ENCODE measurements at places on chromosomes 7 and 10.
A peak's percentile ranks its signal among the peaks of the same experiment; 100 is the strongest.

GRCh38 chr10:15439341-15439842 is 68.3 kb upstream of the FAM171A1 start:
- DNase-seq = peak; percentile 44

- peak; percentile 83 for DNase-seq
Measured at GRCh38 chr10:101031796-101032636, 982 bp downstream of the SFXN3 start.

DNA sequence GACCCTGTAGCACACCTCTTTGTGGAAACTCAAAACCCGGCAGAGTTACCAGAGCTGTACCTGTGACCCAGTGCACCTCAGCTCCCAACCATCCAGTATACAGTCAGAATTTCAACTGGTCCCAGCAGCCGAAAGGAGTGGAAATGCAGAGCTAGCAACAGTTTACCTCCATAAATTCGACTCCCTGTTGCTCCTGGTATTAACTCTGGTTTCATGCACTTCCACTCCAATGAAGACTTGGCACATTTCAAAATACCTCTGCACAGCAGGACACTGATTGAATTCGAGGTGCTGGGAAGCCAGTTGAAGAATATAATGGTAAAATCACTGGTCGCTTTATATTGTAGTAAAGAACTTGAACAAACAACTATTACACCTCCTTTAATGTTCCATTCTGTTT is 17.9 kb upstream of the TIAL1 start:
- DNase-seq = no peak

DNA sequence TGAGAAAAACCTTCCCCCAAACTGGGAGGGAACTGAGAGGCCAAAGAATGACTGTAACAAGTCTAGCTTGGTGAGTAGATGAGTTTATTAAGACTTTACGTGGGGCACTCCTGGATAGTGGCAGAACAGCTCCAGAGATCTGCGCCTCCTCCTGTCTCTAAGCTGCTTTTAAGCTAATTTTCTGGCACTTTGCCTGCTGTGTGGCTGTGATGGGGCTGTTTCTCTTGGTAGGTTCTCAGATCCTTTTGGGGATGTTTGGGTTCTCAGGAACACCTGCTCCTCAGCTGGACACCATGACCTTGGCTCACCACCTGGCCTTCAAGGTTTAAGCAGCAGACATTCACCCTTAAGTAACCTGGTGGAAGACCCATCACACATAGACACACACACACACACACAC is 68.3 kb downstream of the AKR1E2 start:
- no peak for DNase-seq

DNA sequence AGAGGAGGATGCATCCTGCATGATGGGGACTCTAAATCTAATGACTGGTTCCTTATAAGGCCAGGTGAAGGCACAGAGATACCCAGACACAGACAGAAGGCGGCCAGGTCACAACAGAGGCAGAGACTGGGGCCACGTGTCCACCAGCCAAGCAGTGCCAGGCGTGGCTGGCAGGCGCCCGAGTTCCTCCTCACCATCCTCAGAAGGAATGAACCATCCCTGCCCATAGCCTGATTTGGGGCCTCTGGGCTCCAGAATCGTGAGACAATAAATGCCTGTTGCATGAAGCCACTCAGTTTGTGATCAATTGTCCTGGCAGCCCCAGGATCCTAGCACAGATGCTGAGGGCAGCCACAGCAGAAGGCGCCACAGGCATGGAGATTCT is 69.0 kb upstream of the TNRC18 start:
- no peak for DNase-seq

GRCh38 chr7:36037121-36037662 is 115.9 kb upstream of the EEPD1 start:
- DNase-seq = no peak

- DNase-seq = no peak
Measured at GRCh38 chr7:90755041-90755440, 158.9 kb downstream of the CDK14 start.

DNA sequence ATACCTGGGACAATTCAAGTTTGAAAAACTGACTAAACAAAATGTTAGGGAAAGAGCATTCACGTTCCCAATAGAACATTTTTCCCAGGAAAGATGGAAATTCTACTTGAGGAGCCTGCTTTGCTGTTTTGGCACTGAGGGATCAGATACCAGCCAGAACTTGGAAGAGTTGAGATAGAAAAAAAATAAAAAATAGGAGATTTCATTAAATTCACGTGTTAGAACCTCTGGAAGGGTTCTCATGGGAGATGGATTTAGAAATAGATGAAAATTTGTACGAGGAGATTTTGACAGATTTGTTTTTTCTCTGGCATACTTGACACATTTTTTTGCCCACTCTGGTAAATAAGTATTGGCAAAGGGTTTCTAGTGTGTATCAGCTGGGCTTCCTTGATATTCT is 63.7 kb downstream of the CELF2 start:
- DNase-seq = no peak

GRCh38 chr10:24603333-24603732 is 120.4 kb downstream of the ARHGAP21 start:
- DNase-seq = no peak

DNA sequence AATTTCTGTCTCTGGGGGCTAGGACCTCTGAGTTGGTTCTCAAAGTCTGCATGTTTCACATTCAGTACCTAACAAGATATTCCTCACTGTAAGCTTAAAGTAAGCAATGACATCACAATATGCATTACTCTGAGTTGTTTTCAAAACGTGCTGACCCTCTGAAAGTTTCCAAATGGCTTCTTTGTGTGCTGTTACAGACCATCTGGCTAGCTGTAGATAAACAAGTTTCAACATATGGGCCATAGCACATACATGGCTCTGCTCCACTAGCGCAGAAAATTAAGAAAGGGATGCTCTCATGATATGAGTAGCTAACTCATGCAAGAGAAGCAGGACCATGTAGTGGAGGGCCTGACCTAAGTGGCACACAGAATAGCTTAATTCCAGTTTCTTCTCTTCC is 119.0 kb downstream of the HTR7 start:
- no peak for DNase-seq

DNA sequence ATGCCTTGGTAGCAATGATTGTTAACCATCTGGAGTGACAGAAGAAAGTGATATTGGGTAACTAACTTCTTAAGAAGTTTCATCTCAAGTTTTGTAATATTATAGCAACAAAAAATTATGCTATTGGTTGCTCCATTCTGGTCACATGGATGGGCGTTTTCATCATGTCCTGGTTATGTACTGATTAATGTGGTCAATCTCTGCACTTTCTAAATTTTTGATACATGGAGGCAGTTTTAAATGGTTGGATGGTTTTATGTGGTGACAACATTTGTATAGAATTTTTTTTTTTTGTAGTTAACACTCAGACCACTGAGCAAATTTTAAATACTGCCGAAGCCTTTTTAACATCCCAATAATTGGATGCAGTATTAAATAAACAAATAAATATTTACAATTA is 55.2 kb upstream of the CCAR1 start:
- DNase-seq = no peak

GRCh38 chr7:91228927-91229558 is 35.2 kb upstream of the FZD1 start:
- no peak for DNase-seq

DNA sequence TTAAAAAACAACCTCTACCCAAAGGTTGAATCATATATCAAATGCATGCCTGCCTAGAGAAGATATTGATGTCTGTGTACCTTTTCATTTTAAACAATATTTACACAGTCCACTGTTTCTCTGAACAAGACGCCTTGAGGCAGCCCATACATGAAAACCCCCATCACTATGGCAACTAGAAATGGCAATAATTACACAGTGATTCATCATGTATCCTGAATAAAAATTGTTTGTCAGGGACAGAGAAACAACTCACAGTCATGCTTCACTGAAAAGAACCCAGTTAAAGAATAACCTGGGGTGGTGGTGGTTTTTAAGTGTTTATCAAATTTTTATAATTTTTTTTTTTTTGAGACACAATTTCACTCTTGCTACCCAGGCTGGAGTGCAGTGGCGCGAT is 19.7 kb downstream of the DNAJC12 start:
- DNase-seq = no peak

- DNase-seq = no peak
Measured at GRCh38 chr7:36085096-36085495, 68.0 kb upstream of the EEPD1 start.

GRCh38 chr7:69744026-69744425 is 145.8 kb downstream of the AUTS2 start:
- DNase-seq = no peak

DNA sequence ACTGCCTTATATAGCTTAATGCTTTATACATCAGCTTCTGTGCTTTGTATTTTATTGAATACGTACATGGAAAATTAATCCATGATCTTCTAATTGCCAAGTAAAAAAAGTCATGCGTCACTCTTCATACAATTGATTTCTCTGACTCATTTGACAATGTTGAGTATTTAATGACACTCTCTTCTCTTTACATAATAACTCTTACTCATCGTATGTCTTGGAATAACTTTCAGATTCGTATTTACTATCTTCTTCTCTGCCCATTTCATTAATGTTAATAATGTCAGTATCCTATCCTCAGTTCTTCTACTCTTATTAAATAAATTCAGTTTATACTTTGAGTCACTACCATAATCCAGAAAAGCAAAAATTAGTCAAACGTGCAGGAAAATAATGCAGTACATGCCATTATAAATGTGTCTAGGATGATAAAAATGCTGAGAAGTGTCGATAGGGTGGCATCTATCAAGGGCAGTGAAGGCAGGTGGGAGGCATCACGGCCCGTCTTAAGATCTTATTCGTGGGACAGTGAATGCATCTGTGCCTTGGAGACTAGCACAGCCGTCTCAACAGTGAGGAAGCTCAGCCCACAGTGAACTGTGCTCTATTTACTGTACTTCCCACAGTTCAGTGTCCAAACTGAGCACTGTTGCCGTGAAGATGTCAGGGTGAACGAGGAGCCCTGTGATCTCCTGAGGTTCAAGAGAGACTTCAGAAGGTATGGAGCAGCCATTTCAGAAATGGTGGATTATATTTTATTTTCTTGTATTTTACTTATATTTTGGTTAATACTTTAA is 39.8 kb upstream of the AKR1E2 start:
- no peak for DNase-seq

GRCh38 chr7:44760034-44760580 is 11.5 kb downstream of the ZMIZ2 start:
- no peak for DNase-seq

DNA sequence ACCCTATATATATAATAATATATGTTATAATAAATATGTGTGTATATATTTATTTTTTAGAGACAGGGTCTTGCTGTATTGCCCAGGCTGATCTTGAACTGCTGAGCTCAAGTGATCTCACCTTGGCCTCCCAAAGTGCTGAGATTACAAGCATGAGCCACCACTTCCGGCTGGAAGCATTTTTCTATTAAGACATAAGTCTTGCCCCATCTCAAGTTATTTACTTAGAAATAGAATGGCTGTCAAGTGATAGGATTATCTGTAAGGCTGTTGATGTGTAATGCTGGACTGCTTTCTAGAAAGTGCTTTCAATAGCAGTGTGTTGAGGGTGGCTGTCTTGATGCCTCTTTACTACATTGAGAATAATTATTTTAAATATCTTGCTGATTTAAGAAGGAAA is 65.2 kb downstream of the ZMYND11 start:
- DNase-seq = no peak

DNA sequence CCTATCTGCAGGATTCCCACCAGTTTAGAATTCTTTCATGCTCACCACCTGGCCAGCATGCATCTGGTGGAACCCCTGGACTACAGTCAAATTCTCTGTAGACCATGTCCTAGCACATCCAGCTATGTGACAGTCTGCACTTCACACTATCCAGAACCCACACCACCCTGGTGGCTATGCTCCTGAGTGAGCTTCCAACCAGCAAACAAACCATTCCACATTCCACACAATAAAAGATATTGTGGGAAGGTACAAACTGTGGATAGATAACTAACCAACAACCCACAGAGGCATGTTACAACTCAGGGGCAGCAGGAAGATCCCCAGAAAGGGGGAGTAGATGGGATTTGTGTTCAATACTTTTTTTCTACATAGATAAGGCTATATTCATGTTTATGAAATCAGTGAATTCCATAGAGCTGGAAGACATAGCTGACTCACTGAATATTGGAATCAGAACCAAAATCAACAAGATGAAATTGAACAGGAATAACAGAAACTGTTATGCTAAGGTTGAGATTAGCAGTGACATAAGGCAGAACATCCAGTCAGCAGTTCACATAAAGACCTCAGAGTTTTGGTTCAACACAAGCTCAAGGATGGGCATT is 72.5 kb downstream of the LRRC17 start:
- no peak for DNase-seq

- DNase-seq = peak; percentile 81
Measured at GRCh38 chr7:75905785-75906604, 9.0 kb upstream of the POR start.

DNA sequence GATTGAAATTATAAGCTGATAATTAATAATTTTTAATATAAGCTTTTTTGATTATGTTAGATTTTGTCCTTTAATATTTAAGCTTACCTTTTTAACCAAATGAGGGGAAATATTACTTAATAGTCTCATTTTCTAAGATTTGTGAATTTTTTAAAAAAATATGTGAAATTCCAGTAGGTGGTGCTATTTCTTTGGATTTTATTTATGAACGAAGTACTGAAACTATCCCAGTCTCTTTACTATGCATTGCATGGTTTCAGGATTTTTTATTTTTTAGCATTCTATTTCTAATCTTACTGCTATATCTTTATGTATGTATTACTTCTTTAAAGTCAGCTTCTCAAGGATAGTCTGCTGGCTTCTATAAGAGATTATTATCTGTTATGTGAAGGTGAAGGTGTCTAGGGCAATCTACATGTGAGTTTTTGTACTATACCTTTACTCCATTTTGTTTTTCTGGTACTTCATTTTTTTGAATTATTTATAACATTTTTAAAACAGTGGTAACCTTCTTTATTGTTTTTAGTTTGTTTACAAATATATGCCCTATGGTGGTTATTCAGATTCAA is 78.3 kb downstream of the ATRNL1 start:
- DNase-seq = no peak

GRCh38 chr10:119638982-119639381 is 12.2 kb upstream of the BAG3 start:
- DNase-seq = no peak

DNA sequence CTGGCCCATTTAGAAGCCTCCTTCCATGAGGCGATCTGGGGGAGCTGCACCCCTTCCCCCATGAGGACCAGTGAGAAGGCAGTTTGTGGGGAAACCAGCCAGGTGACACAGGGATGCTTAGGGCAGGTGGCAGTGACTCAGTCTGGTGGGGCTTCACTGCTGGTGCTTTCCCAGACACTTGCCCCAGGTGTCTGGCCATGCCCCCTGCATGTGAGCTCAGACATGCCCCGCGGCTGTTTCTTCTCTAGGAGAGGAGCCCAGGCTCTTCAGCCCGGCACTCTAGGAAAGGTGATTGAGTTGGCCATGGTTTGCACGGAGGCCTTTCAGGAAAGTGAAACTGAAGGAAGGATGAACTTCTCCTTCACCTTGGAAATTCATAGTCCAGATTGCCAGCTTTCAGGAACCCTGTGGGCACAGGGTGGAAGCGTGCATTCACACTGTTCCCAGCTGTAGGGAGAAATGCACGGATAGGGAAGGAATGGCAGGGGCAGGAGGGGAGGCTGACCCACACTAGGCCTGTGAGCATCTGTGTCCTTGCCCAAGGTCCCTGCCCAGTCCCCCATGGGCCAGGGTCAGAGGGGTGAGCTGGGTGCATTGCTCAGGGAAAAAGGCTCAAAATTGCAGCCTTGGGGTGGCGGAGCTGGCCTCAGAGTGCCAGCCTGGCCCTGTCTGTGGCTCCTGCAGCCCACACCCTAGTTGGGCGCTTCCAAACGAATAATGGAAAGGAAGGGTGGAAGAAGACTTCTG is 359.1 kb downstream of the GLRX3 start:
- no peak for DNase-seq
